Brain (organoid and tissue), 16 donors: ENCODE measurements at places on chromosomes 3 and 15.

DNA sequence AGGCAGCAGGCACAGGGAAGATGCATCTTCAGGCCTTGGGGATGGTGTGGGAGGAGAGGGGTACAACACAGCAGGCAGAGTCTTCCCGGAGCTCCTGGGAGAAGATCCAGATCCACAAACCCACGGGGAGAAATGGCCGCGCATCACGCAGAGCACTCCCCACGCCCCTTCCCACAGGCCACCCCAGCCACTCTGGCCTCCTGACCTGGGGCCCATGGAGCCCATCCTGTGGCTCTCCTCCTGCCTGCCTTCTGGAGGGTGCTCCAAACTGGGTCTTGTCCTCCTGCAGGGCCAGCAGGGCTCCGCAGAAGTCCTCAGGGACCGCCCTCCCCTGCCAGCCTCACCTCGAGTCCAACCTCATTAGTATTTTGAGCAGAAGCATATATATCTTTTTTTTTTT lies 17.9 kb downstream of the CORO2B start:
- no peak for DNase-seq

DNA sequence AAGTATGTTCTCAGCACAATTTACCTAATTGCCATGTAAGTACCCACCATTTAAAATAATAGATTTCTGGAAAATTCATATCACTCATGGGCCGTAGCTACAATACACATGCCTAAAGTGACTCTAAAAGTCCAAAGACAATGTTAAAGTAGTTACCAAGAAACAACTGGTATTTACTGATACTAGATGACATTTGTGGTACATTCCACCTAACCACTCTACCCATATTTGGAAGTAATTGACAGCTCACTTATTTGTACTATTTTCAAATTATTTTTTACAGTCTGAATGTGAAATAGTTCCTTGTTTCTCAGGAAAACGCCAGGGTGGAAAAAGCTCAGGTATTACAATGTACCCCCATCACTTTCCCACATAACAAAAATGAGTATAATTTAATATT lies 573.0 kb downstream of the MECOM start:
- DNase-seq, result no peak

- no peak for DNase-seq
Observed at GRCh38 chr15:43212299-43212698, 8.5 kb downstream of the EPB42 start.

DNA sequence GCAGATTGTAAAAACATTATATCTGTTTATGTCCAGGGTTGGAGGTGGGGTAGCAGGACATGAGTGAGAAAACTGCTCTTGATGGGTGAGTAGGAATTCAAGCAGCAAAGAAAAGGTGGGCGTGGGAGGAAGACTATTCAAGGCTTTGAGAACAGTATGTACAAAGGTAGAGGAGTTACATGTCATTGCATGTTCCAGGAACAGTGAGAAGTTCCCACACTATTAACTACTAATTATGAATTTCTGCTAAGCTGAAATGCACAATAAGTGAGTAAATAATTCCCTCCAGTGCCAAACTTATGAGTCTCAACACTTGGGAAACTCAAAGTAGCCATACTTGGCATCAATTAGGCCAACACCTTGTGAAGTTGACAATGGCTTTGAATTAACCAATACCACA lies 80.1 kb downstream of the SRGAP3 start:
- DNase-seq, result no peak

GRCh38 chr3:142815803-142816202 lies 73.1 kb downstream of the PCOLCE2 start:
- no peak for DNase-seq

GRCh38 chr15:70741677-70742293 lies 21.6 kb downstream of the UACA start:
- DNase-seq, result no peak

DNA sequence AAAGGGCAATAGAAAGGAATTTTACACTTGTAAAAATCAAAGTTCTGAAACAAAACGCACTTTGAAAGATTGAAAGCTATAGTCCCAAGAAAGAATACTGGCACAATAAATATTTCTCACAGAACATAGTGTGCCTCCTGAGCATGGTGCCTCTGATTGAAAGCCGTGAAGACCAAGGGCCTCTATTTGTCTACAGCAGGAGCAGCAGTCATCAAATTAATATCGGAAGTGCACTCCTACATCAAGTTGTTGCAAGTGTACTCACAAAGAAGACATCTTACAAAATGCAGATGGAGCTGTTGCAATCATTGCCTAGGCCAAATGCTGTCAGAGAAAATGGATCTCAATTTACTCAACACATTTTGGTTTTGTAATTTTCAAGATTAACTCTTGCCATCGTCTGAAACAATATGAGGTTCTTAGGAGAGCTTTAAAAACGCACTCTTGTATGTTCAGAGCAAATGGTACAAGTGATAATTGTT lies 9.2 kb upstream of the WDR49 start:
- peak; percentile 30 for DNase-seq

- no peak for DNase-seq
Observed at GRCh38 chr3:74059301-74059922, 434.7 kb upstream of the PDZRN3 start.

- no peak for DNase-seq
Observed at GRCh38 chr15:92693691-92694331, 38.2 kb upstream of the FAM174B start.

- peak; percentile 80 for DNase-seq
Observed at GRCh38 chr15:69990566-69991421, 106.9 kb downstream of the TLE3 start.

DNA sequence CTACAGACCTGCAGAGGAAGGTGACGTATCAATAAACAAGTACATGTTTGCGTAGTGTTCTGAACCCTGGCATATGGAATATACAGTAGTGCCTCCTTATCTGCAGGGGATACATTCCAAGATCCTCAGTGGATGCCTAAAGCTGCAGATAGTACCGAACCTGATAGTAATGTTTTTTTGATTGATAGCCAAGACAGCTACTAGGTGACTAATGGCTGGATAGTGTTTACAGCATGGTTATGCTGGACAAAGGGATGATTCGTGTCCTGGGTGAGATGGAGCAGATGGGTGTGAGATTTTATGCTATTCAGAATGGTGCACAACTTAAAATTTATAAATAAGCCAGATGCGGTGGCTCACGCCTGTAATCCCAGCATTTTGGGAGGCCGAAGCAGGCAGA lies 55.8 kb upstream of the IGF2BP2 start:
- no peak for DNase-seq

GRCh38 chr3:66153481-66154443 lies 67.0 kb upstream of the SLC25A26 start:
- DNase-seq, result peak; percentile 83

DNA sequence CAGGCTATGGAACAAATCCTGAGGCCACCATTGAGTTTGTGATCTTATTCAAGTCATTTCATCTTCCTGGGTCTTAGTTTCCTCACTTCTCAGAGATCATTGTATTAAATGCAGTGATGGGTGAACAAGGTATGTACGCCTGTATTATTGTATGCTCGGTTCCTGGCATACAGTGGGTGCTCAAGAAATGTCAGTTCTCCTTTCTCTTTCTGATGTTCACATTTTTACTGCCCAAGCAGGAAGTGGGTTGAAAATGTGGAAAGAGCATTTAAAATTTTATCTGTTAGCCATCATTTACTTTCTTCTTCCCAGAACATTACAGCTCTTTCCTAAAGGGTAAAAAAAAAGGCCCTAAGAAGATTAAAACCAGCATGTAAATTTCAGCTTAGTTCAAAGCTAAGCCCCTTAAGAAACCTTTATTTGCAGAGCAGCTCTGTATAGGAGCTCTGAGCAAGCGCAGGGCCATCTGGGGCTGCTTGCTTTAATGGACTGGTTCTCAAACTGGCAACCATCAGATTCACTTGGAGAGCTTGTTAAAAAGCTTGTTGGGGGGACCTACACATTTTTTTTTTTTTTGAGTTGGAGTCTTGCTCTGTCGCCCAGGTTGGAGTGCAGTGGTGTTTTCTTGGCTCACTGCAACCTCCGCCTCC lies 179.4 kb downstream of the CHST2 start:
- no peak for DNase-seq

- DNase-seq, result no peak
Observed at GRCh38 chr15:32855942-32856341, 138.1 kb downstream of the GREM1 start.

DNA sequence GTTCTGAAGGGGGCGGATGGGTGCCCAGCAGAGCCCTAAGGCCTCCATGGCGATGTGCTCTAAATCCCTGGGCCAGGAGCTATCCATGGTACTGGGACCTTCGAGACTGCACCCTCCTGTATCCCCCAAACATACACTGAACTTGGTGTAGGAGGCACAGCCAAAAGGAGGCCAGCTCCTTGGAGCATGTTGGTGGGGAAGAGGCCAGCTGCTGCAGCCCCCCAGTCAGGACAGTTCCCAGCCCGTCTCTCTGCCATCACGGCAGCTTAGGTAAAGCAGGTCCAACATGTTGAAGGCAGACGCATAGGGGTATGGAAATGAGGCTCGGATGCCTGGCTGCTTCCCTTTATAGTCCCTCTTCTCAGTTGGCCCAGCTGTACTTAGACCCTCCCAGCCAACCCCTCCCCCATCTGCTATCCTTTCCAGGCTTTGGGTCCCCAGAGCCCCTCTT lies 1.8 kb downstream of the CAMKV start:
- DNase-seq, result peak; percentile 87

DNA sequence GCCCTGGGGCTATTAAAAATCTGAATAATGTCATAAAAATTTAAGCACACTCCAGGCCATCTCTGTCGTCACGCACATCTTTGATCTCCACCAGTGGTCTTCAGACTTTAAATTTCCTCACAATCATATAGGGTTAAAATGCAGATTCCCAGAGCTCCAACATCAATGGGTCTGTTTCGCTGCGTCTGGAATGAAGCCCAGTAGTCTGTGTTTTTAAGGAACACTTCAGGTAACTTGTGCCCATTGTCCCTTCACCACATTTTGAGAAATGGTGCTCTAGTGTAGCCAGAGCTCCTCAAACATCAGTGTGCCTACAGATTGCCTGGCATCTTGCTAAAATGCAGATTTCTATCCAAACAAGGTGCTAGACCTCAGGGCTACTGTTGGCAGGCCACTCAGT lies 9.8 kb downstream of the SEMA6D start:
- DNase-seq, result no peak

DNA sequence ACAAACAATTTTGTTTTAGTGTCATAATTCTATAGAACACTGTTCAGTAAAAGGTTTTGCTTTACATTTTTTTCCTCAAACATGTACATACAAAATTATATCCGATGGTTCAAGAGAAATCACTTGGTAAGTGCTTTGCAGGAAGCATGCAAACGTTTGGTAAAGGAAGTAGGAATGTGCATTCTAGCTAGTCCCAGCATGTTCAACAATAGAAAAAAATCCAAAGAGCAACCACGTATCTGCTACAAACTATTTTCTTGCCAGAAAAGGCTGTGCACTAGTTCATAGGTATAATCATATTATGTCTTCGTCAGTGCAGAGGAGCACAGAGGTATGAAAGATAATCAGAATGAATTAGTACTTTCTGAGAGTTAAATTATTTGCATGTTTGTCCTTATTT lies 58.0 kb downstream of the GPR160 start:
- DNase-seq, result no peak

- DNase-seq, result no peak
Observed at GRCh38 chr15:98322581-98322980, 325.8 kb upstream of the IGF1R start.

GRCh38 chr3:118628704-118629341 lies 405.8 kb downstream of the IGSF11 start:
- DNase-seq, result peak; percentile 95

- DNase-seq, result no peak
Observed at GRCh38 chr3:65833761-65834505, 204.8 kb downstream of the MAGI1 start.

- DNase-seq, result peak; percentile 48
Observed at GRCh38 chr3:127159543-127159942, 33.4 kb upstream of the PRR23E start.

- no peak for DNase-seq
Observed at GRCh38 chr3:171315101-171315500, 145.1 kb downstream of the TNIK start.

GRCh38 chr15:25175033-25175788 lies 220.4 kb downstream of the SNRPN start:
- no peak for DNase-seq

DNA sequence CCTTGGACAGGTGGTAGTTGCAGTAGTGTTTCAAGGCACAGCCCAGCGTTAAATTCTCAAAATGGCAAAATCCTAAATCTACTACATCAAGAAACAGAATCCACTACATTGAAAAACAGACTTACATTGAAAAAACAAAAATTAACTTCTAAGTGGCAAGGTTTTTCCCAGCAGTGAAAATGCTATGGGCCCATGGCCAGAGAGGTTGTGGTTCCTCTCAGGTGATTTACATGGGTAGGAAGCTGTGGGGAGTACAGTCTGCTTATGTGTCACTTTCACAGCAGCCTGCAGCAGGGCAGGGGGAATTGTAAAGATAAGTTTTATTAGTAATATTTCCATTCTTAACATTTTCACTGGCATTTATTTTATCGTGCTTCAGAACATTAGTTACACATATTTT lies 24.9 kb downstream of the TTC14 start:
- no peak for DNase-seq

GRCh38 chr3:9727041-9727595 lies 4.4 kb upstream of the BRPF1 start:
- DNase-seq, result peak; percentile 14
